Uterine smooth muscle cell (primary cell): ENCODE measurements at places on chromosomes 6 and 20. TPM values are rescaled to one million over a fixed set of nuclear protein-coding genes. Genes with fewer than 3 reads are reported as not detected.

Gene CRISP3
- total RNA-seq = not detected in 2 replicates

Gene PTCRA
- not detected in 2 replicates for total RNA-seq

Gene PPP1R11
- 10.3 and 11.9 TPM in 2 replicates for total RNA-seq

Gene LKAAEAR1
- total RNA-seq = not detected in 2 replicates

Gene CDSN
- total RNA-seq = not detected in 2 replicates

Gene LGSN
- not detected in 2 replicates for total RNA-seq

Gene PROKR2
- not detected in 2 replicates for total RNA-seq
